ENCODE measurements at places on chromosomes 3 and 15.

GRCh38 chr3:118186051-118186450 lies 848.6 kb downstream of the IGSF11 start:
- DNase-seq = no peak

DNA sequence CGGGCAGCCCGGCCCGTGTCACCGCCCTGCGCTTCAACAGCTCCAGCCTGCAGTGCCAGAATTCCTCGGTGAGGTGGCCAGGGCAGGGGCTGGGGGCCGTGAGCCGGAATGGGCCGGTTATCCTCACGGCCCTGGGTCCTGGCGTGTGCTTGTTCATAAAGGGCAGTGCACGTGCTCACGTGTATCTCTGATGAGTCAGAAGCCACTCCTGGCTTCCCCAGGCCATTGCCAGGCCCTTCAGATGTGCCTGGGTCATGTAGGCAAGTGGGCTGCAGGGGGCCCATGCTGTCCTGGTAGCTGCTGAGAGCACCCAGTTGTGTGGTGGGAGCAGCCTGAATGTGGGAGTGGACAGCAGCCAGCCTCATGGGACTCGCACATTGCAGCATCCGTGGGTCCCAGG lies 29.2 kb downstream of the PLXNA1 start:
- no peak for DNase-seq

DNA sequence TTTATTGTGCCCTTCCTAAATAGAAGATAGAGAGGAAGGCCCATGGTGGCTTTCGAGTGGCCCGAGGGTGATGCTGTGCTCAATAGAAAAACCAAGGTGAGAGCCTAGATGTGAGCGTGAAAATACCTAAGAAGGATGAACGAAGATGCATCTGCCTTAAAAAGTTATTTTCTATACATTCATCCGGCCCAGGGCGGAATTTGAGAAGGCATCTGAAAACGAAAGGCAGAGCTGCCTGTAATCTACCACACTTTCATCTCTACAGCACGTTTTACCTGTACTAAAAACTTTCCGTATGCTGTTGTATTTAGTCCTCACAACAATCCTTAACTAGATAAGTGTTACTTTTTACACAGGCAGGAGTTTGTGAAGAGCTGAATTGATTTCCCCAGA lies 1.4 kb downstream of the DUT start:
- no peak for DNase-seq

DNA sequence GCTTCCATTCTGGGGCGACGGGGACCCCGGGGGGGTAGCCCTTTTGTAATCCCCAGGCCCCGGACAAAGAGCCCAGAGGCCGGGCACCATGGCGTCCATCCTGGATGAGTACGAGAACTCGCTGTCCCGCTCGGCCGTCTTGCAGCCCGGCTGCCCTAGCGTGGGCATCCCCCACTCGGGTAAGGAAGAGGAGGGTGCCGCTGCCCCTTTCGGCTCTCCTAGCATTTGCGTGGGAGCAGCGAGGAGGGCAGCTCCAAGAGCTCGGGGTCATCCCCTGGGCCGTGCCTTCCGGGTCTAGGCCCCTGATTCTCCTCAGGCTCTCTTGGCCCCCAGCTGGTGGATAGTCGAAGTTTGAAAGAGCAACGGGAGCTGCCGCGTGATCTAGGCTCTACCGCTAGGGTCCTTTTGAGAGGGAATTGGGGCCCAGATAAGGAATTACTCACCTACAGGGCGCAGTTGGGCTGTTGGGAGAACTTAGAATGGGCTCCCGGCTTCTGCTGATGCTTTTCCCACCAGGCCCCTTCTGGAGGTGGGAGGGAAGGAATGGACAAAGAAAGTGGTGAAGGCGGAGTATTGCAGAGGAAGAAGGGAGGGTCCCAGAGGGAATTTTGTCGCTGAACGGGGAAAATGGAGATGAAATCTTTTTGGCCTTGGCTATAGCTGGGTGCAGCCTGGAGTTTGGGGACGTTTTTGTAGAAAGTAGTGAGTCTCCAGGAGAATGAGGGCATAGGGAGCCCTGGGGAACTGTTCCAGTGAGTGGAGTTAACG lies 615 bp downstream of the VPS18 start:
- DNase-seq = peak; percentile 69

- no peak for DNase-seq
Measured at GRCh38 chr3:70806556-70806955, 494.1 kb upstream of the MDFIC2 start.

- no peak for DNase-seq
Measured at GRCh38 chr3:123365450-123366143, 83.3 kb downstream of the ADCY5 start.

DNA sequence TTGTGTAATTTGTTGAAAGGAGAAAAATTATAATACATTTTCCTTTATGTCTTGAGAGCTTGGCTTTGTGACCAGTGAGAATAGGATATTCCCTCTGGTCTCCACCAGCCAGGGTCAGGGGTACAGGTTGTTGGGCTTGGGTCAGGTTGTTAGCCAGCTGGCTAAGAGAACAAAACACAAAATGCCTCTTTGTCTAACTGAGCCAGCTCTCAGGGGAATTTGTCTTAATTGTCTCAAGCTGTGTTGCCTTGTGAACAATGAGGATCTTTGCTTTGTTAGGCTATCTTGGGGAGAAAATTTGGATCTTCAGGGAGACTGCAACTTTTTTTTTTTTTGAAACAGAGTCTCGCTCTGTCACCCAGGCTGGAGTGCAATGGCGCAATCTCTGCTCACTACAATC lies 17.7 kb upstream of the GK5 start:
- DNase-seq = no peak

DNA sequence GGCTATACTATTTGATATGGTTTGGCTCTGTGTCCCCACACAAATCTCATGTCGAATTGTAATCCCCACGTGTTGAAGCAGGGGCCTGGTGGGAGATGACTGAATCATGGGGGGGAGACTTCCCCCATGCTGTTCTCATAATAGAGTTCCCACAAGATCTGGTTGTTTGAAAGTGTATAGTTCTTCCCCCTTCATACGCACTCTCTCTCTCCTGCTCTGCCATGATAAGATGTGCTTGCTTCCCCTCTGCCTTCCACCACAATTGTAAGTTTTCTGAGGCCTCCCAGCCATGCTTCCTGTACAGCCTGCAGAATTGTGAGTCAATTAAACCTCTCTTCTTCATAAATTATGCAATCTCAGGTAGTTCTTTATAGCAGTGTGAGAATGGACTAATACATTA lies 290.1 kb upstream of the CHRM5 start:
- no peak for DNase-seq

DNA sequence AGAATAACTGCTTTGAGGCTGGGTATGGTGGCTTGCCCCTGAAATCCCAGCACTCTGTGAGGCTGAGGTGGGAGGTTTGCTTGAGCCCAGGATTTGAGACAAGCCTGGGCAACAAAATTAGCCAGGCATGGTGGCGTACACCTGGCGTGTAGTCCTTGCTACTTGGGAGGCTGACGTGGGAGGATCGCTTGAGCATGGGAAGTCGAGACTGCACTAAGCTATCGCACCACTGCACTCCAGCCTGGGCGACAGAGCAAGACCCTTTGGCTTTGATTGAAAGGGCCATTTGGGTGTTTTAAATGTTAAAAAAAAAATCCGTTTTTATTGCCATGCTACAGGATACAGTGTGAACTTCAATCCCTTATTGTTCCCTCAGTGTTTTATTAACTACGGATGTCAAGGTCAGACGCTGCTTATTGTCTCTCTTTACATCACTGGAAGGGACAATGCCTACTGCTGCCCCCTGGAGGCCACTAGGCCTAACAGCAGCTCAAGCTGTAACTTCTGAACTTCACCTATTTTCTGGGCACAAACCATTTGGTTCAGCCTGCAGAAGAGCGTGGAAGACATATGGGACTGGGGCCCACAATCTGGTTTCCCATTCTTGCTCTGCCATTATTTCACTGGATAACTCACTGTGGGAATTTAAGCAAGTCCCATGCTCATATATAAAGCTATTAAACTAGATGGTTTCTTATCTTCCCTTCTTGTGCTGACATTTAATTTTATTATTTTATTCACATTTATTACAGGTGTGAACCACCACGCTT lies 15.3 kb upstream of the IREB2 start:
- peak; percentile 9 for DNase-seq

- no peak for DNase-seq
Measured at GRCh38 chr3:133833880-133834620, 28.4 kb downstream of the SRPRB start.

- DNase-seq = no peak
Measured at GRCh38 chr15:32722136-32722535, 4.3 kb downstream of the GREM1 start.

GRCh38 chr15:51263116-51263515 lies 75.3 kb downstream of the CYP19A1 start:
- no peak for DNase-seq

- no peak for DNase-seq
Measured at GRCh38 chr3:152480282-152480953, 211.7 kb downstream of the MBNL1 start.

DNA sequence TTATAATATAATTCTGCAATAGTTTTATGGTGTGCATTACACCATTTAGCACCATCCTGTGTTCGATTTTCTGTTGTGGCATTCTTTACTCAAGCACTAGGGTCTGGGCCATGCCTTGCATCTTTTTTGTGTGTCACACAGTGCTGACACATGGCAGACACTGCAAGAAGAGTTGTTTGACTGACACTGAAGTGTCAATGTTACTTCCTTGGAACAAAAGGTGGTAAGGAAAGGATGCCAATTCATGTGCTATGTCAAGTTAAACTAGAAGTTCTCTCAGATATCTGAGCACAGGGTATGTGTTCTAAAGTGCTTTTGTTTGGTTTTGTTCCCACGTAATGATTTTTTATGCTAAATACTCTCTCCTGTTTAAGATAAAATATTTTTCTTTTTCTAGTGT lies 102.5 kb upstream of the UNC13C start:
- DNase-seq = no peak

DNA sequence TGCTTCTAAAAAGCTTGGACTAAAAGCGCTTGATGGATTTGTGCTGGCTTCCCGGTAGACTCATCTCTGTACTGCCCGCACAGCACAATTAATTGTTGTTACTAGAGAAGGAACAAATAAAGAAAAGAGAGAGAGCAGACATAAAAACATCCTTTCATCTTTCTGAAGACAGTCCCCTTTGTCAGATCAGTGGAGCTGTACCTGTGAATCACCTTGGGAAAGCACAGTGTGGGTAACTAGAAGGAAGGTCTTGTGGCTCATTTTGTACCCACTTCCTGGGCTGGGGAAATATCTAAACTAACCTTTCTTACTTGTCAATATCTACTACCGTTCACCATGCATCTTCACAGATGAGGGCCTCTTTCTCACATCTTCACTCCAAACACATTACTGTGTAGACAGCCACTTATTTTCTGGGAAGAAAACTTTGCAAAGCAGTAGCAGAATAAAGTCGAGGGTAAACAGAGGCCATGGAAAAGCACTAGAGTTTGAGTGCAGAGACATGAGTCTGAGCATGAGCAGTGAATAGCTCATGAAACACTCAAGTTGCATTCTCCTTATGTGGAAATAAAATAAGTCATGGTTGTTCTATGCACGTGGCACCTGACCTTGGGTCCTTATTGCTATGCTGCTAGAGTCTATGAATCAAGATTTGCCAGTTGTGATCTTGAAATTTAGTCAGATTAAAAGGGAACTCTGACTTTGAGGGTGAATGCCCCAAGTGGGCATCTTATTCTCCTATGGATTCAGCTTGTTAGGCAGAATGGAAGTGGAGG lies 169.3 kb downstream of the LPP start:
- no peak for DNase-seq

GRCh38 chr15:63198371-63199250 lies 9.2 kb downstream of the RAB8B start:
- DNase-seq = no peak

DNA sequence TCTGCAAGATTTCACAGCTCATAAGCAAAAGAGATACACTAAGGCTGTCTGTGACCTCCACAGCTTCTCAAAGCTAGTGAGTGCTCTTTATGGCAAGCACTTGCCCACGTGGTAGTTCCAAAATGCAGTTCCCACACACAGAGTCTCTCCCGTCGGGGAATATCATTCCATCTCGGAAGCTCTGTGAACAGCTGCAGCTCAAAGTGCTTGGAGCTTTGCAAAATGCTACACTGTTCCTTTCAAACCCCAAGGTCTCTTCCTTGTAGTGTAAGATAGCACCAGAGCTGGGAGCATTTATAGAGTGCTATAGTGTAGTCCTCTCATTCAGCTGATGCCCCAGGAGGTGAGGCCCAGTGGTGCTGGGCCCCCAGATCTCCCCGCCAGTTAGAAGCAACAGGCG lies 36.1 kb downstream of the ST6GAL1 start:
- DNase-seq = no peak

- no peak for DNase-seq
Measured at GRCh38 chr15:42604894-42605744, 29.7 kb downstream of the STARD9 start.

GRCh38 chr3:16528106-16528505 lies 14.6 kb upstream of the RFTN1 start:
- no peak for DNase-seq

DNA sequence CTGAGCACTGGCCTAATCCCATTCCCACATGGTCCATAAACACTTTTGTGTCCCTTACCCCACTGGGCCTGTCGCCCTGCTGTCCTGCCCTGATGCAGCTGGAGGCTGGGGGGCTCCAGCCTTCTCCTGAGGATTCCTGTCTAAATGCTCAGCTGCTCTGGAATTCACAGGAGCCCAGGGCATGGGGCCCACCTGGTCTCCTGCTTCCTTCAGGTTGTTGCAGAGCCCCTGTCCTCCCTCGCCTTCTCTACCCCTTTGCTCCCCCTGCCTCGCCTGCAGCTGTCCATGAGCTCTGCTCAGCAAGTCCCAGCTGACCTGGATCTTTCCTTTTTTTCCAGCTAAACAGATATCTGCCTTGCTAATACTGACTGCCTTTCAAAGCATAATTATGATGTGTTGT lies 286.9 kb downstream of the XXYLT1 start:
- DNase-seq = no peak

DNA sequence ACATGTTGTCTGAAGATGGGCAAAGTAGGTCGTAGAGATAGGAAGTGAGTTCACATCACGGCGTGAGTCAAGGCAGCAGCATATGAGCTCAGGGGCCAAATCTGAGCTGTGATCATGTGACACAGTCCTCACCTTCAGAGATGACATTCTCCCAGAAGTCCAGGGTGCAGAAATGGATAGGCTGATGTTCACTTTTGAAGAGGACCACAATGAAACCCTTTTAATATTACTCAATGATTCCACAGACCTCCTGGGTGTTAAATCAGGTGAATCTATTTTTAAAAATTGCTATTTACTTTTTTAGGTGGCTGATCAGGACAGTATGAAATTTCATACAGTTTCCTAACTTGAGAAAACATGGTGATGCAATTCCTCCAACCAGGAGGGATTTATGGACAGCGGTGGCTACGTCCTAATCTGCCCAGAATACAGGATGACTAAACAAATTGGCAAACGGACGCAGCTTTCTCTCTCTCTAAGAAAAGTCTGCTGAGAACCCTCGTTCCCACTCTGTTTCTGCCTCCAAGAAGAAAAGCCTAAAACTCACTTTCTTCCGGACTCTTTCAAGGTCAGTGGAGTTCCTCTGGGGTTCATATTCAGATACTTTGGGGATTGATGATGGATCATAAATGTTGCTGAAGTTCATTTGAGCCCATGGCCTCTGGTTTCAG lies 34.4 kb downstream of the B3GNT5 start:
- DNase-seq = no peak

- DNase-seq = no peak
Measured at GRCh38 chr3:13062647-13063046, 10.6 kb downstream of the IQSEC1 start.
